Activated T-cell treated with anti-CD3 and anti-CD28 coated beads for 48 hours (primary cell): ENCODE measurements at places on chromosomes 13 and 19.

DNA sequence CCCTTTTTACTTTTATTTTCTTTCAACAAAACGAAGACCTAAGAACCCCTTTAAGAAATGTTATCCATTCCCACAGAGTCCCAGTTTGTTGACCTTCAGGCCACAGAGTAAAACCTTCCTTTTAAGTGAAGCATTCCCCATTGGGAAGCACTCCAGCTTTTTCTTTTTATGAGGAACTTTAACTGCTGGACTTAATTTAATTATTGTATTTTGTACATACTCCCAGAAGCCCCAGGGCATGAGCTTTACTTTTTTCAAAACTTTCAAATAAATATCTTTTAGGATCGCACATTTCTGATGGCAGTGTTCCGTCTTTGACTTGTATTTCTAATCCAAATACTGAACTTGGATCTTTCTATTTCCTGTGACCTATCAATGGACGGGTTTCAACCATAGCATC lies 68.9 kb downstream of the ZIC5 start:
- DNase-seq = no peak

DNA sequence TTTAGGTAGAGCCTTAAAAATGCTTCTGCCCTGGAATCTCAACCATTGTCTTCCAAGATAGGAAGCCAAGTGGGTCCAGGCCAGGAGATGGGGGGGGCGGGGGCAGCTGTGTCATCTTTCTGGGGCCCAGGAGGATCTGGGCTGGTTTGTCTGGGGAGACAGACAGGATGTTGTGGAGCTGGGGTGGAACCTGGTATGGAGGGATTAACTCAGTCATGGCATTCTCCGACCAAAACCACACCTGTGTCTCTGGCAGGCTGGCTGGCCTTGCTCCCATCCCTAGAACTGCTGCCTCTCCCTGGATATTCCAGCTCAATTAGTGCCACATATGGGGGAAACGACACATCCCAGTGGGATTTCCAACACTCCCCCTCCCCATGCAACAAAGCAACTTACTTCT lies 2.7 kb upstream of the MAP2K7 start:
- no peak for DNase-seq

GRCh38 chr13:55410398-55411330 lies 1730.1 kb upstream of the PRR20A start:
- DNase-seq = no peak

DNA sequence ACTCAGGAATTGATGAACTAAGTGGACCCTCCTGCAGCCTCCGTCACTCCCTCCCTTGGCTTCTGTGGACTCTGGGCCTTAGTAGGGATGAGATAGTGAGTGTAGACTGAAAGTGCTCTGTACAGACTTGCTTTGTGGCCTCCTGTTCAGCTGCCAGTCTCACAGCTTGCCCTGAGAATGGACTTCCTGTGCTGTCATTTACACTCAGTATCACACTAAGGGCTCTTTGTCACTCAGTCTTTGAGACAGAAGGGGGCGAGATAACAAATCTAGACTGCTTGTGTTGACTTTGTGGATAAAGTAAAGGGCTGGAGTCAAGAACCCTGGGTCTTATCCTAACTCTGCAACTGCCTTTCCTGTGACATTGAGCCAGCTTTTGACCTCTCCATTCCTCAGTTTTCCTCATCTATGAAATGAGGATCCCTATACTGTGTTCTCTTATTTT lies 21.0 kb upstream of the SPRY2 start:
- no peak for DNase-seq

- no peak for DNase-seq
Measured at GRCh38 chr13:102020611-102021216, 381.1 kb downstream of the FGF14 start.

DNA sequence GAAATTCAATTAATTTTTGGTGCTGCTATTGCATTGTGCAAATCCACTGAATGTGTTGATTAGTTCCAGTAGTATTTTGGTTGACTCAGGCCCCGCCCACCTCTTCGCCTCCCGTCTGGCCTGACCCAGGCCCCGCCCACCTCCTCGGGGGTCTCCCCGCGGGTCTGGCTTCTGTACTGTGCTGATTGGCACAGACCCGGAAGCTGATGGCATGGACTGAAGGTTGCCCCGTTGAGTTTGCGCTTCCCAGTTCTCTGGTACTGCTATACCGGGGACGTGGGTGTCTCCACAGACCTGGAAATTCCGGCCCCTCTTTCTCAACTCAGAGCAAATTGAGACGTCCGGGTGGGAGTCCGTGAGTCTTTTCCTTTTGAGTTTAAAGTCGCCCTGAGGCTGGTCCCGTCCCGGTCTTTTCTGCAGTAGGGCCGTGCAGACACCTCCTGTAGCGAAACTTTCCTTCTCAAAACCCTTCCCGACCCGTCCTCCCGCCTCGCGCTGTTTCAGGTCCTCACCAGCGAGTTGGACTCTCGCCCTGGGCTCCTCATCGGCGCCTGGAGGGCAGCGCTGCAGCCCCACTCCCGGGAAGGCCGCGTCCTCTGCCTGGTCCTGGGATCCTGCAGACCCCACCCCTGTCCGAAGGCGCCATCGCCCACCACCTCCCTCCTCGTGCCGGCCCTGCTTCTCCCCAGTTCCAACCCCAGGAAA lies 14.8 kb downstream of the ZNF701 start:
- DNase-seq = no peak

DNA sequence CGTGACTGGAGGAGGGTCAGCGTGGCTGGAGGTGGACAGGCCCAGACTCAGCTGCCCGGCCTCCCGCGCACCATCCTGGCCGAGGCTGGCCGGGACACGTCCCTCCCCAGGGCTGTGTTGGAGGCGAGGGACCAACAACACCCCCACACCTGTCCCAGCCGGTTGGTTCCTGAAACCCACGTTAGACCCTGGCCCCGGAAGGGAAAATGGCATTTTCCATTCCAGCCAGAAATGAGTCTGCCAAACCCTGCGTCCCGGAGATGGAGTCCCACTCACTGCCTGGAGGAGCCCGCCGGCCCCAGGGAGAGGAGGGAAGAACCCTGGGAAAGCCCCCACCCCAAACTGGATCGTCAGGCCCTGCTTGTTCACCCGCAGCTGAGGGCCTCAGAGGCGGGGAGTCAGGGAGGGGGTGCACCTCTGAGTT lies 4.8 kb upstream of the WDR18 start:
- DNase-seq = no peak

DNA sequence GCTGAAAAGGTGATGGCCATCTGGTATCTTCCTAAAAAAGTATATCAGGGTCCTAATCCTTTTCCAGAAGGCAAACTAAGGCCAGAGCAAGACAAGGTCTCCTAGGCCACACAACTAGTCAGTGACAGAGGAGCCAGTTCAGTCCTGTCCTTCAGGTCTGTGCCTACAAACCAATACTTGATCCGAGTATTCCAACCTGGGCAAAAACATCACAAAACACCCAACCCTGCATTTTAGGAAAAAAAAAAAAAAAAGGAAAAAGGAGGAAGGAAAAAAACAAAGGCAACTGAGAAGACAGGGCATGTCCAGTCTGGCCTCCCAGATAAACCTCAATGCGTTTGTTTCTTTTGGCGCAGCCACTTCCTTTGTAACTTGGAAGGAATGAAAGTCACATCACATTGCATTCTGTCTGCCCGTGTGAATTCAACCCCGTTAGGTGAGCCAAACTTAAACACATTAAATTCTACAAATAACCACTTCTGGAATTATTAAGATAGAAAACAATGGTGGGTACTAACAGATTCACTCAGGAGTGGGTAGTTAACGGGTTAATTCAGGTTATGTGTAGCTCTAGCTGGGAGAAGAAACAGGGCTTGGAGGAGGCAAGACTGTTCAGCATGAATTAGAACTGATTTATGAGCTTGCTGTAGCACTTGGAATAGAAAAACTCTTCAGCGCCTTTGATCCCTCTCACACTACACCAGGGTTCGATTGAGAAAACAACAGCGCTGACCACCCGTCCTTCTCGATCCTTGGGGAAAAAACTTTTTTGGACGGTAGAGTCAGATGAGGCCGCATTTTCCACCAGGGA lies 43.0 kb upstream of the HNRNPA1L2 start:
- DNase-seq = no peak

- no peak for DNase-seq
Measured at GRCh38 chr13:44281252-44282000, 92.2 kb upstream of the SERP2 start.

DNA sequence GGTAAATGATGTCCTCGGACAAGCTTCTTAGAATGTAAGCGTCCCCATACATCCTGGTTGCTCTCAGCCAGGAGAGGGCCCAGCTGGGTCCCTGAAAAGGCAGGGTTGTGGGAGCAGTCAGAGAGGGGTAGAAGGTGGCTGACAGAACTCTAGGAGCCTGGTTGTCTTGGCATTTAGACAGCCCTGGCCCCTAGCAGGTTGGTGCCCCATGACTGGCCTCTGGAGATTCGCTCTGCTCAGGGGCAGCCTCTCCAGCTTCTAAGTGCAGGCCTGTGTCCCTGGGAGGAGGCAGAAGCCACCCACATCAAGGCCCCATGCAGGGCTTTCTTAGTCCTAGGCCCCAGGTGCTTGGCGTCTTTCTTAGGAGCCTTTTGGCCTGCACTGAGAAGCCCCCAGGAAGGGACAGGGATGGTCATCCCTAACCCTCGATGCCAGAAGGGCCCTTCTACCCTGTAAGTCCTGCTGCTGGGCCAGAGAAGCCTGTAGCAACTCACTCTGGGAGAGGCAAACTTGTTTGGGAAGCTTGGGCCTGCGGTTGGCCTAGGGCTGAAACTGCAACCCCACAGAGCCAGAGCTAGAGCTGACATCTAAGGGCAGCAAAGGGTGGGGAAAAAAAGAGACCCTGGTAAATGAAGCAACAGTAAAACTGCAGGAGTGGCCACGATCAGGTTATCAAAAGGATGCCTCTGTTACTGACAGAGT lies 2.8 kb upstream of the CDX2 start:
- DNase-seq = no peak
